Activated T-helper 2 cell treated with anti-CD3 and anti-CD28 coated beads, Interferon-gamma antibody, Interleukin-2, Interleukin-4, amounts not matched to agents 10 μg/mL and 5 μg/mL and 100 μg/mL, durations not matched to agents 14 hours and 24 hours and 36 hours (primary cell): ENCODE measurements at places on chromosomes 7 and 10.

DNA sequence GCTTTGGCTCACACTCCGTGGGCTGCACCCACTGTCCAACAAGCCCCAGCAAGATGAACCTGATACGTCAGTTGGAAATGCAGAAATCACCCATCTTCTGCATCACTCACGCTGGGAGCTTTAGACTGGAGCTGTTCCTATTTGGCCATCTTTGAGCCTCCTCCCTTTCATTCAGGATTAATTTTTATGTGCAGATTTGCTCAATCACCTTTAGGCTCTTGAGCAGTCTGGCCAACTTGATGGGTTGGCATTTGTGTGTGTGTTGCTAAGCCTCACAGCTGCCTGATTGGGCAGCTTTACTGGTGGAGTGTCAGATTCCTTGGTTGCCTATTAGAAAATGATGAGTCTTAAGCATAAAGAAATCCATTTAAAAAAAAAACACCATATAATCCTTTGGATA lies 236.1 kb downstream of the KIF20B start:
- no peaks in the 10 kb centered on the region for H3K4me1 ChIP-seq
- H3K36me3 ChIP-seq = no peaks in the 10 kb centered on the region
- H3K27ac ChIP-seq = no peak overlapping the region

GRCh38 chr10:91587710-91588638 lies 44.9 kb downstream of the PPP1R3C start:
- H3K4me3 ChIP-seq = no peak overlapping the region
- no peak overlapping the region for H3K27ac ChIP-seq
- H3K4me1 ChIP-seq = no peaks in the 10 kb centered on the region
- DNase-seq = no peak
- H3K27me3 ChIP-seq = peaks cover 1% of the 10 kb centered on the region

DNA sequence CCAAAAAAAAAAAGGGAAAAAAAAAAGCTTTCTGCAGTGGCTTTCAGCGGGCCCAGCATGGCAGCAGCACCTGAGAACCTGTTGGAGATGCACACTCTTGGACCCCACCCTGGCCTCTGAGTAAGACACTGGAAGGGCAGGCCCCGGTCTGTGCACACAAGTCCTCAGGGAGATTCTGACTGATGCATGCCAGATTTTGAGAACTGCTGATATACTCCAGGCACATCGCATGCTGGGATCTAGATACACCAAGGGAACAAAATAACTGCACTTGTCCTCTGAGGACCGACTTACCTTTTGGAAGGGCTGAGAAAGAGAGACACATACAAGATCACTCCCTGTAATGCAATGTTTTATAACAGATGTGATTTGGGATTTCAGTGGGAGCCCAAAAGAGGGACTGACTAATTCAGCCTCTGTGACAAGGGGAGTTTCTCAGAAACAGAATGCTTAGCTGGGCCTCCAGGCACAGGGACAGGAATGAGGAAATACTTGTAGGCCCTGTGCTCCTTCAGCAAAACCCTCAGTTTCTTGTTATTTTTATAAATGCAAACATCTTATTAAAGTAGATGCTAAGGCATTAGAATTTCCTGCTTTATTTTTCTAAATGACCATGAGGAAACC lies 8.2 kb downstream of the EGFR start:
- H3K4me1 ChIP-seq = no peaks in the 10 kb centered on the region
- H3K36me3 ChIP-seq = no peaks in the 10 kb centered on the region
- no peak overlapping the region for H3K4me3 ChIP-seq
- H3K27ac ChIP-seq = no peak overlapping the region

GRCh38 chr10:114064151-114065048 lies 20.7 kb downstream of the ADRB1 start:
- DNase-seq = no peak
- no peak overlapping the region for H3K27ac ChIP-seq

- no peak overlapping the region for H3K27ac ChIP-seq
- no peaks in the 10 kb centered on the region for H3K36me3 ChIP-seq
- H3K27me3 ChIP-seq = no peaks in the 10 kb centered on the region
- H3K4me3 ChIP-seq = no peak overlapping the region
- DNase-seq = no peak
- H3K4me1 ChIP-seq = no peaks in the 10 kb centered on the region
These were observed 119.3 kb downstream of the CUX1 start for GRCh38 chr7:101936611-101937231.

DNA sequence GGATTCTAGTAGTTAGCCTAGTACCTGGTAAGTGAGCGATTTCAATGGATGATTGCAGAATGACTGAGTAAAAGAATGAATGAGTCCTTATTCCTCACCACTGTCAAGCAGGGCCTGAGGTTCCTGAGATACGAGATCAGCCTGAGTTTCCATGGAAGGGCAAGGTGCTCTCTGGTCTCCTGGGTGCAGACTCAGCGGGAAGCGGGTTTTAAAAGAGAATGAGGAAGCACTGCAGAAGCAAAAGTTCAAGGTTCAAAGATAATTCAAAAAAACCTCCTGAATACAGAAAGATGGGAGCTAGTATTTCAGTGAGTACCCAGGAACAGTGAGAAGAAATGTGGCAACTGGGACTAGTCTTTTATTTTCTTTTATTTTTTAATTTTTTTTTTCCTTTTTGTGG lies 4.3 kb downstream of the ZNF3 start:
- no peak overlapping the region for H3K27ac ChIP-seq
- DNase-seq = no peak
- no peaks in the 10 kb centered on the region for H3K27me3 ChIP-seq
- no peak overlapping the region for H3K4me3 ChIP-seq
- peaks cover 15% of the 10 kb centered on the region for H3K4me1 ChIP-seq
